Stimulated activated CD4-positive, alpha-beta T cell treated with anti-CD3 and anti-CD28 coated beads, Interleukin-15, amount 100 ng/mL, for 1 hour (primary cell): ENCODE measurements at places on chromosomes 2 and 18.

- DNase-seq: no peak
These were observed 99.7 kb downstream of the ICA1L start for GRCh38 chr2:202771741-202772460.

- peak; percentile 58 for DNase-seq
These were observed at the start of gene SNTG2 for GRCh38 chr2:950080-950966. Gene SNTG2, plus strand, starts transcription at chr2:950849. Its CDS starts 148 bp downstream, at chr2:950997.

- DNase-seq: no peak
These were observed 250.6 kb downstream of the CYP26B1 start for GRCh38 chr2:71897137-71897480.

DNA sequence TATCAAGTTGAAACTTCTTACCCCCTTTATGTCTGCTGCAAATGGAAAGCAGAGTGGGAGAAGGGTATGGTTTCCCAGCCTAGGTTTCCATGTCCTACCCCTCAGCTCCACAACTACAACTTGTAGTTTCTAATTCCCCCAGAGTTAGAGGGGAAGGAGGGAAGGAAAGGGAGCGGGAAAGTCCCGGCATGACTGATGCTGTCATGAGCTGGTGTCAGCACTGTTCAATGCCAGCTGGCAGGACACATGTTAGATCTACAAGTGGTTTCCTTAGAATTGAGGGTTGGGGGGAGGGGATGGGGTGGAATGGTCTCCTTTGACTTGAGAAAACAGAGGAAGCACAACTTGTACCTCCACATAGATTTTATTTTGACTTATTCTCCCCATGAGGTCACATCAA, 194.0 kb downstream of the MBD2 start:
- no peak for DNase-seq

DNA sequence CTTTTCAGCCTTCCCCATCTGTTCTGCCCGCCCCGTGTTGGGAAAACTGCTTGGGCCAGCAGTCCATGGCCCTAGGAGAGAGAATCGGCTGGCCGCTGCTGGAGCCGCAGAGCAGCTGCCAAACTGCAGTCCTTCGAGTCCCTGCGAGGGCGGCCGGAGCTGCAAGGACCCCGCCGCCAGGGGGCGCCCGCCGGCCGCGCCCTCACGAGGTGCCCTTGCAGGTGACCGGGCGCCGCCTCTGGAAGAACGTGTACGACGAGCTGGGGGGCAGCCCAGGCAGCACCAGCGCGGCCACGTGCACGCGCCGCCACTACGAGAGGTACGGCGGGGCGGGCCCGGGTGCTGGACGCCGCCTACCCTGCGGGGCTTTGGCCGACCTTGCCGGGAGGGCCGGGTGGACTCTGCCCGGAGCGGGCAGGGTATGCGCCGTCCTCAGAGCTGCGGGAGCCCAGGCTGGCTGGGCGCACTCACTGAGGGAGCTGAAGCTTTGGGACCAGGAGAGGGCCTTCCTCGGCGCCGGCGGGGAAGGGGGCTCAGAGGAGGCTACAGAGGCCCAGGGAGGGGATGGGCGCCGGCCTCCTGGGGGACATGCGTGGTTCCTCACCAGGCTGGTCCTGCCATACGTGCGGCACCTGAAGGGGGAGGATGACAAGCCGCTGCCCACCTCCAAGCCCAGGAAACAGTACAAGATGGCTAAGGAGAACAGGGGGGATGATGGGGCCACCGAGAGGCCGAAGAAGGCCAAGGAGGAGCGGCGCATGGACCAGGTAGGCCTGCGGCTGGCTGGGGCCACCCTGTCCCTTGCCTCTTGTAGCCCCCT, 13.6 kb downstream of the ARID5A start:
- DNase-seq: no peak

DNA sequence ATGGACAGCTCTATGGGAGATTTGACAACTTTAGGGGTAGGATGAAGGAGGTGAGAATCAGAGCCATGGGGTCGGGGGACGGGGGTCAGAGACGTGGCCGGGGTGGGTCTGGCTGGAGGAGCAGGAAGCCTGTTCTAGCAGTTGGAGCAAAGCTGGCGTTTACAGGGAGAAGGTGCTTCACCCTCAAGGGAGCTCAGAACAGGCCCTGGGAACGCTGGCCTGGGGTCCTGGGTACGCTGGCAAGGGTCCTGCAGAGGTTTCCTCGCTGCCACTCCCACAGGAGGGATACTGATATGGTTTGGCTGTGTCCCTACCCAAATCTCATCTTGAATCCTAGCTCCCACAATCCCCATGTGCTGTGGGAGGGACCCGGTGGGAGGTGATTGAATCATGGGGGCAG, 205.0 kb upstream of the ARL4C start:
- no peak for DNase-seq

- no peak for DNase-seq
These were observed 28.8 kb downstream of the STEAP3 start for GRCh38 chr2:119252186-119253113.

DNA sequence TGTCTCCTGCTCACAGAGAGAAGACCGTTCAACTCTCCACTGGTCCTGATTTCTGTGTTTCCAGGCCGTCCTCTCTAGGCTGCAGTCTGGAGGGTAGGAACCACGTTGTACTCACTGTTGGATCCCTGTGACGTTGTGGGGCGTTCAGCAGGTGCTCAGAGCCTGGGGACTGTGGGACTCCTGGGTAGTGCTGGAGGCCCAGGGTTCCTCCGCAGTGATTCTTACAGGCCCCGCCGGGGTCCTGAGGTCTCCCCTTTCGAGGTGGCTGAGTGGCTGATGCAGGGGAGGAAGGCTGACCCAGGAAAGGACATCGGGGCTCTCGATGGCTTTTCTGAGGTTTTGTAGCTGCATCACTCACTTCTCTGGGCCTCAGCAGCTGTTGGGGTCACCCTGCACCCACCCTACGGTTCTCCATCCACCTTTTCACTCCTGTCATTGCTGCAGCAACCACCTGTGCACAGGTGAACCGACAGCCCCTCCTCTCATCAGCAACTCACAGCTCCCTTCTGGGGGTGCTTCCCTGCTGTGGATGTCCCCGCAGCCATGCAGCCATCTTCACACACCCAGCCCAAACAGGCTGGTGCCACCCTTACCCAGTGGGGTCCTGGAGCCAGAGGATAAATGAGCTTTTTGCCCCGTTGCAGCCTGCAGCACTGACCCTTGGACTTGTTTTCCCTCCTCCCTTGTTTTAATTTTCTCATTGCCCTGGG, 169.6 kb upstream of the HDAC4 start:
- DNase-seq: no peak

- no peak for DNase-seq
These were observed 809.2 kb downstream of the CNTNAP5 start for GRCh38 chr2:124834331-124834730.

DNA sequence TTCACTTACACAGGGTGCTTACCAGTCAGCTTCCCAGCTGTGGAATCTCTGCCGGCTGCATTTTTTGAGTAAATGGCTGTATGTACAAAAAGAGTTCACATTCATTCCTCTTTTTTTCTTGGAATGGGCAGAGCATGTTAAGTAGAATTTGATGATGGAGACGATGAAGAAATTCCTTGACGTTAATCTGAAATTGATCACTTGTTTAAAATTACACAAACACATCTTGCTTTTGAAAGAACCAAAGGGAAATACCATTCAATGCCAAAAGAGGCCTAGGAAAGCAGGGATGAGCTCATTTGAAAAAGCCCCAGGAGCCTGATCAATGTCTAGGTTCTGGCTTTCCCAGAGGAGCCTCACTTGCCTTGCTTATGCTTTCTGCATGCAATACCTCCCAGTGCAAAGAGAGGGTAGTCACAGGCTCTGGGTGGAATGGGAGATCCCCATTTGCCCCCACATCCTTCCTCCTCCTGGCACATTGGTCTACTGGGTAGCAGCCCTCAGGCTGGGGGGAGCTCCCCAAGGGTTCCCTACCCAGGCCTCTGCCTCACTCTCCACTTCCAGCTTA, 12.3 kb upstream of the SMAD7 start:
- no peak for DNase-seq

DNA sequence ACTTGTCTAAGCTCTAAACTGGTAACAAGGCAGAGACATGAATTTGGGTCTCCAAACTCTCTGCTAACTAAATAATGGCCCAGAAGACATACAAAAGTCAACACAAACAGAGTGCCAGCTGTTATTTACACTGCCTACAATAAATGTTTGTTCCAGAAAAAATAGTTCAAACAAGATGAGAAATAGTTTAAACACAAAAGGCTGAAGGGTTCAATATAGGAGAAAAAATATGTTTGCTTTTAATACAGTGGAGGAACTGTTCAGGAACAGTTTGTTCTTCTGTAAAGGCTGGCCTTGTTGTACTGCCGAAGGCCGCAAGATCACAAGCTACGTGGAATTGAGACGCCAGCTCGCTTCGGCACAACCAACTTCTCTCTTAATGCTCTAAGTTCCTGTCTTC, 74.6 kb downstream of the AFF3 start:
- no peak for DNase-seq

DNA sequence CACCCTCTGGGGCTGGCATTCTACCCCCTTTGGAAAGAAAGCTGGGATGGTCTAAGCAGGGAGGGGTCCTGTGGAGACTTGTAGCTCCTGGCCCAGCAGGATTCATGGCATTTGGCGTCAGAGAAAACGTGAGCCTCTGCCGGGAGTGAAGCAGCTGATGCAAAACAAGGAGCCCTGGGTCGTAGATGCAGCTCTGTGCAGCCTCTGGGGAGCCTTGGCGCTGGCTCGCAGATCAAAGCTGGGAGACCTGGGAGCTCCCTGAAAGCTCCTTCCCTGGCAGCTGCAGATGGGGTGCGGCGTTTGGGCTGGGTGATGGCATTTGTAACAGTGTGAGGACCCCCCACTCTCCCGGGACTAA, 148.3 kb downstream of the KLHL29 start:
- DNase-seq: no peak

GRCh38 chr2:36963106-36963505, 3.2 kb downstream of the STRN start:
- no peak for DNase-seq
